ENCODE measurements at places on chromosomes 6 and 20.

- no peak for DNase-seq
Measured at GRCh38 chr20:53568351-53568750, 25.3 kb downstream of the ZNF217 start.

DNA sequence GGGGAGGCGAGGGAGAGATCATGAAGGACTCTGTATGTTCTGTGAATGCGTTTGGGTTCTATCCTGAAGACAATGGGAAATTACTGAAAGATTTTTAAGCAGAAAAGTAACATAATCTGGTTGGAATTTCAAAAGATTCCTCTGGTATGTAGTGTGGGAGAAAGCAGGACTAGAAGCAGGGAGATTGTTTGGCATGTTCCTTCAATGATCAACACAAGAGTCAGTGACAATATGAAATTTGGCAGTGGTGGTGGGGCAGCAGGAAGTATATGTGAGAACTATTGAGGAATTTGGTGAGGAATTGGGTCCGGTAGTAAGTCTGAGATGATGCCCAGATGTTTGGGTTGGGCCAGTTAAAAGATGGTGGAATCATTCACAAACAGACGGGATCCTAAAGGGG, 348.7 kb downstream of the CD83 start:
- no peak for DNase-seq

- DNase-seq = peak; percentile 30
Measured at GRCh38 chr6:87210979-87211378, 55.6 kb downstream of the ZNF292 start.

GRCh38 chr20:16004108-16004854, 569.0 kb downstream of the KIF16B start:
- no peak for DNase-seq

GRCh38 chr6:169326067-169326799, 72.6 kb upstream of the THBS2 start:
- no peak for DNase-seq

DNA sequence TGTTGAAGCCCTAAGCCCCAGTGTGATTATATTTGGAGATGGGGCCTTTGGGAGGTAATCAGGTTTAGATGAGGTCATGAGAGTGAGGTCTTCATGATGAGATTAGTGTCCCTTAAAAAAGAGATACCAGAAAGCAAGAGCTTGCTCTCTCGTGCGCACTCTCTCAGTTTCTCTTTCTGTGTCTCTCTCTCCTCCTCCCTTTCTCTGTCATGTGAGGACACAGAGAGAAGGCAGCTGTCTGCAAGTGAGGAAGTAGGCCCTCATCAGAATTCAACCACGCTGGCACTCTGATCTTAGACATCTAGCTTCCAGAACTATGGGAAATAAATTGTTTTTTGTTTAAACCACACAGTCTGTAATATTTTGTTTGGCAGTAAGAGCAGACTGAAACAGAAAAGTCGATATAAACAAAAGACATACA, 180.5 kb downstream of the IBTK start:
- peak; percentile 8 for DNase-seq

GRCh38 chr20:47216819-47217410, 139.6 kb downstream of the ZMYND8 start:
- DNase-seq = no peak

- no peak for DNase-seq
Measured at GRCh38 chr6:32865724-32866443, 11.9 kb downstream of the PSMB9 start.

- no peak for DNase-seq
Measured at GRCh38 chr6:14966096-14966905, 279.6 kb upstream of the JARID2 start.

- no peak for DNase-seq
Measured at GRCh38 chr6:81067057-81067456, 685.4 kb downstream of the TENT5A start.

- no peak for DNase-seq
Measured at GRCh38 chr6:166166314-166167257, 1.1 kb downstream of the TBXT start.

DNA sequence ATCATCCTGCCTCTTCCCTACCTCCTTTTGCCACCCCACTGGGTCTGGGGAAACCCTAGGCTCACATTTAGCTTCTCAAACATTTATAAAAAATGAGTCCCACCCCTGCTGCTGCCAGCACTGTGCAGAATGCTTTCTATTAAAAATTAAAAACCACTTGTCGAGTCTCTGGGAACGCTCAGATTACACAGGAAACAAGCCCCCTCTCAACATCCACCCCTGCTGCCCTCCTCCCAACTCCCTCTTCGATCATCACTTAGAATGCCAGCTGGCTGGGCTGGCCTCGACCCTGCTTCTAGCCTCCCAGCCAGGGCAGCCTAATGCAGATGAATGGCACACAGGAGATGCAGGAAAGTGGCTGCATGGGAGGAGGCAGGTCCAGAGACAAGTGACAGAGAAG, 75.8 kb downstream of the CDH22 start:
- DNase-seq = no peak

DNA sequence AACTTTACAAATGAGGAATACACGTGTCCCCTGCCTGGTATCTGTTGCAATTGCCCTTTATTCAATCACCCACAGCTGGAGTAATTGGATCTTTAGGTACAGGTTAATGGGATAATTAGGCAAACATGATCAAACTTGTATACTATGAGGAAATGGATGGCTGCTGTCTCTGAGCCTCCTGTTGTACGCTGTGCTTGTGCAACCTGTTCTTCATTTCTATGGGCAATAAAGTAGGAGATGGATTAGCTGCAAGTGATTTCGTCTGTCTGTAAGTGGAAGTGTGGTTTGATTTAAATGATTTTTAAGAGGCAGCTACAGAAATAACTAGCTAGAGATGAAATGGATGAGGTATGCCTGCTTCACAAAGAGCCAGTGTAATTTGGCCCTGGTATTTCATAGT, 474.1 kb downstream of the RNF144B start:
- DNase-seq = no peak

DNA sequence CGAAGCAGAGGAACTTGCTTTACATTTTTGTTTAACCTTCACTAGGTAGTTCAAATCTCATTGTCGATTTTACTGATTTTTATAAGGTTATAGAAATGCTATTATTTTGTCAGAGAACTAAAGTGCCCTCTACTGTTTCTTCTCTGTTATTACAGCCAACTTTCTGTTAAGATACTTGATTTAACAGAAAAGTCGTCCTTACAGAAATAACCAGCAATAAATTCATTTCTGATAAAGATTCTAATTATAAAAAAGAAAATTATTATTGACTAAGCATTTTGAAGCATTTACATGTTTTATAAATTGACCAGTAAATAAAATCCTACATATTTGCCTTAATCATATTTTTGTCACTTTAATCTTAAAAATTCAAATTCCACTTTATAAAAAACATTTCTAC, 60.8 kb downstream of the OGFRL1 start:
- no peak for DNase-seq

- no peak for DNase-seq
Measured at GRCh38 chr6:62445521-62445920, 159.5 kb upstream of the KHDRBS2 start.

GRCh38 chr6:99246602-99247001, 102.9 kb downstream of the FAXC start:
- no peak for DNase-seq

DNA sequence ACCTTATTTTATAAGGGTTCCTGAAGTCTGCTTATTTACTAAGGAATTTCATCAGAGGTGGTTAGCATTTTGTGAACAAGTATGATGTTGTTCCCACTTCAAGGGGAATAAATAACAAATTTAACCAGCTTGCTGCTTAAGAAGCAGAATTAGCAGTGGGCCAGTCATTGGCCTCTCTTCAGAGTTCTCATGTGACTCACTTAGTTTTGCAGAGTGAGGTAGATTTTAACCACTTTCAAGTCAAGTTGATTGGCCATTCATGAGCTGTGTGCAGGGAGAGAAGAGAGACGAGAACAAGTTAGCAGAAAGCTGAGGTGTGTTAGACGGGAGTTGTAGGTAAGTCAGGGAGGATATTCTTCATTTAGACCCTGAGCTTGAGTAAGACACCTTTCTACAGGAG, 18.1 kb downstream of the TOP1 start:
- no peak for DNase-seq

GRCh38 chr6:55874316-55874715, 1.1 kb downstream of the BMP5 start:
- no peak for DNase-seq

DNA sequence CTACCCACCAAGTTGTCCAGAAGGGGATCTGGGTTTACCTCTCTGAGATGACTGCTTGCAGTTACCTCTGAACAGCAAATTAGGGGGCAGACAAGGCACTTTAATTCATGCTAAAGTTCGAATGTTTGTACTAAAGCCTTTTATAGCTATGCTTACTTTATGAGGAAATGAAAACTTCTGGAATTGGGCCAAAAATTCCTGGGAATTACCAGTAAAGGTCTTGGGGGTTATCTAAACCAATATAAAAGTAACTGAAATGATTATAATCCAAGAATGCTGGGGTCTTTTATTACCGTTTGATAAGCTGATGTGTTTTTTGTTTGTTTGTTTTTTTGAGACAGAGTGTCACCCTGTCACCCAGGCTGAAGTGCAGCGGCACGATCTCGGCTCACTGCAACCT, 7.9 kb upstream of the LZTS3 start:
- DNase-seq = no peak

DNA sequence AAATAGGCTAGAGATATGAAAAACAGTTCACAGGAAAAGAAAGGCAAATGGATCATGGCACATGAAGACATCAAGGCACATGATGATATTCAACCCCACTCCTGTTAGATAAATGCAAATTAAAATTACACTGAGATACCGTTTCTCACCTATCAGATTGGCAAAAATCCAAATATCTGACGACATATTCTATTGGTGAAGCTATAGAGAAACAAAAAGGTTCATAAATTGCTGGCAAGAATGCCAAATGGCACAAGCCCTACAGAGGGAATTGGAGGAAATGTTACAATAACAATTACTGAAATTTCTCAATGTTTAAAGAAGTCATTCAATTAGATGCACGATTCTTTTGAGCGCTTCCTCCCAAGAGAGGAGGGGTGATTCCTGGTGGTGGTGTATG, 45.3 kb upstream of the DSN1 start:
- no peak for DNase-seq

- no peak for DNase-seq
Measured at GRCh38 chr6:84344005-84344404, 116.6 kb upstream of the CEP162 start.

- no peak for DNase-seq
Measured at GRCh38 chr6:134954272-134955000, 4.5 kb upstream of the ALDH8A1 start.

- no peak for DNase-seq
Measured at GRCh38 chr6:77561768-77562314, 91.0 kb upstream of the MEI4 start.

- no peak for DNase-seq
Measured at GRCh38 chr6:170287371-170287876, 3.5 kb downstream of the DLL1 start.

DNA sequence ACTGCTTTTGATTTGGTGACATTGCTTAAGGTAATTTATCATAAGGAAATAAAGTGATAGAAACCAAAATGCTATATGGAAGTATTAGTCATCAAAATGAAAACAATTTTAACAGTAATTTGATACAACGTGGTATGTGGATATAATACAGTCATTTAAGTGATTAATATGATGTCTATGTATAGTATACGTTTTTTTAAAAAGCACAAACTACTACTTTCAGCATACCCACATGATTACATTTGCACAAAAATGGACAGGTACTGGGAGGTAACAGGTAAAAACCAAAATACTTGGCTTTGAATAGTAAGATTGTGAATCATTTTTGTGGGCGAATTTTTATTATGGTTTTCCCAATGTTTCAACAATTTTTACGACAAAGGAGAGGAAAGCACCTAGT, 97.6 kb downstream of the OGFRL1 start:
- no peak for DNase-seq

GRCh38 chr6:38057994-38058393, 238.5 kb downstream of the ZFAND3 start:
- DNase-seq = no peak

DNA sequence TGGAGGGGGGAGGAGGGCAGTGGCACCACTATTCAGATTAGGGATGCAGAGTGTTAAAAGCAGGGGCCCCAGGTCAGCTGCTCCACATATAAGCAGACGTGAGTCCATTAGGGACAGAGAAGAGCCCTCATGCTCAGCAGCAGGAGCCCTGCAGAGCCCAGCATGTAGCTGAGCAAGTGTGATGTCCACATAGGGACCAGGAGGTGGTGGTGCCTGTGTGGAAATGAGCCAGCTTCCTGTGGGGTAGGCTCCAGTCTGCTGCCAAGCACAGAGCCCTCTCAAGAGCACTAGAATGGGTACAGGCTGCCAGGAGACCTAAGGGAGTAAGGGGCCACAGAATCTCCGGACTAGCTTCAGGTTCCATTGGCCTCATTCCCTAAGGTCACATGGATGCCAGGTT, 57.9 kb upstream of the MLN start:
- no peak for DNase-seq

DNA sequence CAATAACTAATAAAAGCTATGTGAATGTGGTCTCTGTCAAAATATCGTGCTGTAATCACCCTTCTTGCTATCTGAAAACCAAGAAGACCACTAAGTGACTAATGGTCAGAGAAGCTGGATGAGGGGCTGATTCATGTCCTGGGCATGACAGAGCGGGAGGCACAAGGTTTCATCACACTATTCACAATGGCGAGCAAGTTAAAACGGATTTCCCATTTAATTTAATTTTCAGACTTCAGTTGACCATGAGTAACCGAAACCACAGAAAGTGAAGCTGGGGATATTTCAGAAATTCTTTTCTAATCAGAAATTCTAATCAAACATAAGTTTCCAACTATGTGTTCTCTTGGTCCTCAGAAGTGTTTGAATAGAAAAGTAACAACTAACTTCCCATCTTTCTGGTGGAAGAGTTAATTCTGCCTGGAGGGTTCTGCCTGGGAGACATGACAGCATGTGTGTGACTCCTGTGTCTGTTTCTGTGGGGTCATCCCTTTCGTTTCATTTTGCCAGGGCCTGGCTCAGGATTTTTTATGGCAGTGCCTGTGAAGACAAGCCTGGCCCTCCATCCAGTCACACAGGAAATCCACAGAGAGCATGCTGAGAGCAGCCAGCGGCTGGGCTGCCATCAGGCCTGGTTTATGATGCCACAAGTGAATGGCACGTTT, 98.9 kb downstream of the FAM120B start:
- no peak for DNase-seq

GRCh38 chr6:16473184-16473907, 235.0 kb downstream of the GMPR start:
- no peak for DNase-seq

DNA sequence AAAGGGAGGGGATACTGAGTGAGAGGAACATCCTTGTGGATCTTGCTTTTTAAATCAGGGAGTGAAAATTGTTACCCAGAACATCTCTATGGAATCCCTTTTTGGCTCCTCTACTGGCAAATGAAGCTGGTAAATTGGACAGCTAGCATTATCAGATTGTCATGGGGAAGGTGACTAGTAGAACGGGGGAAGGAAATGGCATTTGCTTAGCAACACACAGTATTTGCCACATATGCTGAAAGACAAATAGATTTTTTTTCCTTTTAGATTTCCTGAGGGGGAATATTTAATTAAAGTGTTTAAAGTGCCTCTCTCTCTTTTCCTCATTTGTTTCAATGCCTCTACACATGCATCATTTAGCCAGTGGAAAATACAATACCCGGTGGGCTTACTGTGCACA, 573.5 kb downstream of the BCKDHB start:
- no peak for DNase-seq
